ENCODE measurements at places on chromosomes 2 and 18.

GRCh38 chr2:216318521-216318874 lies 53.8 kb downstream of the MARCHF4 start:
- DNase-seq, result no peak

DNA sequence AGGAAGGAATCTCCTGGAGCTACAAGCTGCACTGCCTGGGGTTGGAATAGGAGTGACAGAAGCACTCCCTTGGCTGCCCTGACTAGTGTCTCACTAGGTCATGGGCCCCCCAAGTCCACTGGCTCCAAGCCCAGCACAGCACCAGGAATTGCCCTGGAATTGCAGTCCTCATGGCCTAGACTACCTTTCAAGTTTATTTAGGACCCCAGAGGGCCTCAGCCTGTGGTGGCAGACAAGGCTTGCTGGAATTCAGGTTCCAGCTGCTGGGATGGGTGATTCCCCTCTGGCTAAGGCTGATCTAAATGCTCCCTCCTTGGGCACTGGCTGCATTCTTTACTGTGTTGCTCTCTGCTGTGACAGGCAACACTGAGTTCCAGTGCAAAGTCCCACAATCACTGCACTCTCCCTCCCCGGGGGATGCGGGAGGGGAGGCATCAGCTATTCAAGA lies 14.0 kb downstream of the STRADB start:
- no peak for DNase-seq

- DNase-seq, result no peak
Observed at GRCh38 chr18:70576276-70577022, 287.6 kb downstream of the SOCS6 start.

- no peak for DNase-seq
Observed at GRCh38 chr2:203806761-203807160, 60.8 kb upstream of the CTLA4 start.

GRCh38 chr2:221330436-221330835 lies 241.7 kb downstream of the EPHA4 start:
- no peak for DNase-seq

GRCh38 chr2:121175326-121175725 lies 109.7 kb downstream of the TFCP2L1 start:
- DNase-seq, result no peak

DNA sequence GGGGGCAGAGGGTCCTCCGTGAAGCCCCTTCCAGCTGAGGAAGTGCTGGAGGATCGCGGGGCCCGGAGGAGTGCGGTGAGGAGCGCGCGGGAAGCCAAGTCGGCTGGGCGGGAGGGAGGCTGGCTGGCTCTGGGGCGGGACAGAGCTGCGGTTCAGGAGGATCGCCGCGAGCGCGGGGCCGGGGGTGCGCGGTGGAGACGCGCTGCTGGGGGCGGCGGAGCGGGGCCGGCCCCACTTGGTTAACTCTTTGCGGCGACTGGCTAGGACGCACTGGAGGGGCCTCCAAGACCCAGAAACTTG lies 464 bp downstream of the CYBRD1 start:
- no peak for DNase-seq

- no peak for DNase-seq
Observed at GRCh38 chr18:62325806-62326645, 916 bp downstream of the TNFRSF11A start.

- DNase-seq, result no peak
Observed at GRCh38 chr2:209547726-209548125, 123.9 kb downstream of the MAP2 start.

DNA sequence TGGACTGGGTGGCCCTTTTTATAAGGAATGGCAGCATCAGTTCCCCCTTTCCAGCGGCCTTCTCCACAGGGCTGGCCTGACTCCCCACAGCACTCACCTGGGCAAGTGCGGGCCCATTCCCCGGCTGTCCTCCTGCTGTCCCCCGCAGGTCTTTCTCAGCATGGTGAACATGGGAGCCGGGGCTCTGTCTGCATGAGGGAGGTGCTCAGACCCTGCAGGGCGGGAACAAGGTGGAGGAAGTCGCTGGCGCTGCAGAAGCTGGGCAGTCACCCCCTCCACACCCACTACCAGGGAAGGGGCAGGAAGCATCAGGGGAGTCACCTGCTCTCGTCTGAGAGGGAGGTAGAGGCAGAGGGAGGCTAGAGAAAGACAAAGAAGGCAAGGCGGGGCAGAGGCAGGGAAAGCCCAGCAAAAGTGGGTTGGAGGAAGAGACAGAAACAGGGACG lies 12.2 kb downstream of the HES6 start:
- no peak for DNase-seq

DNA sequence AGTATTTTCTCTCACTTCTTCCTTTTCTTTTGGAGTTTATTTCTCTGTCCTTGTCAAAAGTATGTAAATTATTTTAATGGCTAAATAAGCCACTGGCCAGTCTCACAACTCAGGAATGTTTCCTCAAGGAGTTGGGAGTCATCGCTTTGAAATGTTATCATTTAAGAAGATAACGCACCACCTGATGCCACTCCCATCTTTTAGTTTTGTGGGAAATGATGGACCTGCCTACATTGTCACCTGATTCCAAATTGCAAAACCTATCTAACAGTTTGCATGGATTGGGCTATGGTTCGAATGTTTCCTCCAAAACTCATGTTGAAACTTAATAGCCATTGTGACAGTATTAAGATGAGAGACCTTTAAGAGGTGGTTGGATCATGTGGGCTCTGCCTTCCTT lies 32.4 kb upstream of the PPM1B start:
- DNase-seq, result no peak

DNA sequence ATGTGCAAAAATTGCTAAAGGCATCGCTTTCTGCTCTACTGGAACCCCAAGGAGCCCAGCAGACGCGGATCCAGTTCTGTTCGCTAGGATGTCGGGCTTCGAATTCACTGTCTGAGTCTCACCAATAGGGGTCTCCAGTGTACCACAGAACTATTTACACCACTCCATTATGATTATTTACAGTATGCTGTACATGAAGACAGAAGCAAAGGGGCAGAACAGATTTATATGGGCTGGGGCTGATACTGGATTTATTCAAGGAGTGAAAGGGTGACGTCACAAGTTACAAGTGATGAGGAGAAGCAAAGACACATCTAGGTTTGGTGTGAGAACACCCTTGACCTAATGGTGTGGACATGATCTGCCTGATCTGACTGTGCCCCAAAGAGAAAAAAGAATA lies 185.3 kb upstream of the ATP5MC3 start:
- DNase-seq, result no peak

DNA sequence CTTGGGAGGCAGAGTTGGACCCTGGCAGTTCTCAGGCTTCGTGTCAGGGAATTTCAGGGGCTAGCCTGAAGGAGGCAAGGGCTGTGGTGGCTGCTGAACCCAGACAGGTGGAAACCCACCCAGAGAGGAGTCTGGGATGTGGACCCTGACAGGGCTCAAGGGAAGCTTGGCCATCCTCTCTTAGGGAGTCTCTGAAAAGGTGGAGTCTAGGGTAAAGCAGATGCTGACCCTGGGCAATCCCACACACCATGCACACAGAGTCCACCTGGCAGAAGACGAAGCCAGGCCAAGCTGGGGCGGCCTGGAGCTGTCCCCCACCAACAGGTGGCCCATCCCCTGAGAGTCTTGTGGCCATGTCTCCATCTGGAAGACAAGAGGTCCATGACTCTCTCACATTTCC lies 41.2 kb upstream of the TEX51 start:
- DNase-seq, result no peak

DNA sequence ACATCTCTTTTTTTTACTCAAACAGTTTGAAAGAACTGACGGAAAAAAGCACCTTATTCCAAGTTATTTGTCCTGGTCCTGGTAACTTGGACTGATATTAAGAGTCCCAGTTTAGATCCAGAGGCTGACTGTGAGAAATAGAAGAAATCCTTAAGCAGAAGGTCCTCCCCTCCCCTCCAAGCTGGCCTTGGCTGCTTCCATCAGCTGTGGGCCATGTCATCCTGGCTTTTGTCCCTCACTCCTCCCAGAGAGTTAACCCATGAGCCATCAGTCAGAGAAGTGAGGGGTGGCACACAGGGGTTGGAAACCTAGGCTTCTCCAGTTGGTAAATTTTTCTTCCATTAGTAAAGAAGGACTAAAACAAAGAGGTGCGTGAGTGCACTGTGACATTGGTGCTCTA lies 9.7 kb upstream of the NAPG start:
- no peak for DNase-seq

DNA sequence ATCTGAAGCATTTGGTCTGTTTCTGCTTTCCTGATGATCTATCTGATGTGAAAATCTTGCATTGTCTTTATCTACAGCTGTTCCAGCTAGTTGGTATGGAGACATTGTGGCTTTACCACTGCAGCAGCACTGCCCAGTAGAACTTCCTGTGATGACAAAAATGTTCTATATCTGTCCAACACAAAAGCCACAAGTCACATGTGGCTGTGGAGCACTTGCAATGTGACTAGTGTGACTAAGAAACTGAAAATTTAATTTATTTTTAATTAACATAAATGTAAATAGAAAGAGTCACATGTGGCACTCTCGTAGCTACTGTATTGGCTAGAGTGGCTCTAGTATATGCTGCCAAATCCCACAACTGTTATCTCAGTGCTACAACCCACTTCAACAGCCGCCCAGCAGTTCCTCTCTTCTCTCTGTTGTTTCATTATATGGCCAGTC lies 425.7 kb downstream of the SETBP1 start:
- no peak for DNase-seq

DNA sequence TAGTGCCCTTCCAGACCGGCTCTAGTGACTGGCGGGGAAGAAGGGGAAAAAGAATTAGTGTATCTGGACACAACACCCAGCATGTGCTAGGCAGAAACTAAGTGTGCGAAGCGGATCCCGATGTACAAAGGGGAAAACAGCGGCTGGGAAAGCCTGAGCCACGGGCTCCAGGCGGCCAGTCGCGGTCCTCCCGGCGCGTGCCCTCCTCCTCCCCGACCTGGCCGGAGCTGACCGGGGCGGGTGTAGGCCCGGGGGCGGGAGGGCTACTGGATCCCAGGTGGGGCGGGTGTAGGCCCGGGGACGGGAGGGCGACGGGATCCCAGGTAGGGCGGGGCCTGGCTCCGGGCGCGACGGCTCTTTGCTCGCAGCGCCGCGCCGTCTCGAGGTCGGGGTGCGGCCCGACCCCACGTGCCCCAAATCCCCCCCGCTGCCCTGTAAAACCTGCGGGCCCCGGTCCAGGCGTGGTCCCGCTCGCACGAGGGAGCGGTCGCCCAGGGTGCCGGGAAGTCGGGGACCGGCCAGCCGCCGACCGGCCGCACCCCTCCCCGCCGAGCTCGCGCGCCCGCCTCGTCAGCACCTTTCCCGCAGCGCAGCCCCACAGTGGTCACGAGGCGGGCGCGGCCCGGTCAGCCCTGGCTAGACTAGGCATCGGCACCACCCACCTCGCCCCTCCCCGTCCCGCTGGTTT lies 48.8 kb downstream of the C2orf42 start:
- peak; percentile 38 for DNase-seq

GRCh38 chr18:42025491-42025890 lies 70.5 kb downstream of the PIK3C3 start:
- no peak for DNase-seq

- DNase-seq, result no peak
Observed at GRCh38 chr18:51150113-51150700, 47.3 kb downstream of the MEX3C start.
